ENCODE measurements at places on chromosomes 3 and 15.

GRCh38 chr3:139477710-139478640, 1.7 kb upstream of the RBP2 start:
- DNase-seq = no peak

DNA sequence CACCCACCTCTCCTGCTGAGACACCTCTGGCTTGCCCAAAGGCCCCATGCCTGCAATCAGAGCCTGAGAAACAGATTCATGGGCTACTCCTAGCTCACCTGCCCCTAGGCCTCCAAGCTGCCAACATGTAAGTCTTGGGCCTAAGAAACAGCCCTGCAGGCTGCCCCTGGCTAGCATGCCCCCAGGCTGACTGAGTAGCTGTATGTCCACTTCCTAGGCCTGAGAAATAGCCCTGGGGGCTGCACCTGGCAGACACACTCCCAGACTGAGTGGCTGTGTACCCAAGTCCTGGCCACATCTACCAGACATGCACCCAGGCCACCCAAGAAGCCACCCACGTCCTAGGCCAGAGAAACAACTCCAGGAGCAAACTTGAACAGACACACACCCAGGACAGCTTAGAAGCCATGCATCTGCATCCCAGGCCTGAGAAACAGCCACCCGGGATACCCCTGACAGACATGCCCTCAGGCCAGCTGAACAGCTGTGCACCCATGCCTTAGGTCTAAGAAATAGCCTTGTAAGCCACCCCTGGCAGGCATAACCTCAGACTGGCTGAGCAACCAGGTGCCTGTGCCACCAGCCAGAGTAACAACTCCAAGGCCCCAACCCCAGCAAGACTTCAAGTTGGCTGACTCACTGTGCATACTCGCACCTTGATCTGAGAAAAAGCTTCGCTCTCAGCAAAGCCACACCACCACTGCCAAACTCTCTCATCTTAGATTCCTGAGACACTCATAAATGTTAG, 12.0 kb upstream of the NRG4 start:
- DNase-seq = no peak

- no peak for DNase-seq
Observed at GRCh38 chr15:33955945-33956344, 12.4 kb upstream of the CHRM5 start.

DNA sequence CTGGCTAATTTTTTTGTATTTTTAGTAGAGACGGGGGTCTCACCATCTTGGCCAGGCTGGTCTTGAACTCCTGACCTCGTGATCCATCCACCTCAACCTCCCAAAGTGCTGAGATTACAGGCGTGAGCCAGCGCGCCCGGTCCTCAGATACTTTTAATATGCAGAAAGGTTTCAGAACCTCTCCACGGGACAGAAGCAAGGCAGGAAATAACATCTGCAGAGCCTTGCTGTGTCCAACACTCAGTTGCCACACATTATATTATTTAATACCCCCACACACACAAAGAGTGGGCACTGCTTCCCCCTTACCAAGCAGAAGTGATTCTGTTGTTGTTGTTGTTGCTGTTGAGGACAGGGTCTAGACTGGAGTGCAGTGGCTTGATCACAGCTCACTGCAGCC, 28.0 kb downstream of the OSBPL10 start:
- DNase-seq = no peak

- no peak for DNase-seq
Observed at GRCh38 chr15:34813446-34814190, 18.3 kb upstream of the ACTC1 start.

- no peak for DNase-seq
Observed at GRCh38 chr15:57278439-57278838, 97.9 kb upstream of the CGNL1 start.

GRCh38 chr3:186605561-186606545, 7.0 kb upstream of the AHSG start:
- no peak for DNase-seq

- DNase-seq = no peak
Observed at GRCh38 chr3:195731356-195731905, 10.7 kb downstream of the MUC20 start.

DNA sequence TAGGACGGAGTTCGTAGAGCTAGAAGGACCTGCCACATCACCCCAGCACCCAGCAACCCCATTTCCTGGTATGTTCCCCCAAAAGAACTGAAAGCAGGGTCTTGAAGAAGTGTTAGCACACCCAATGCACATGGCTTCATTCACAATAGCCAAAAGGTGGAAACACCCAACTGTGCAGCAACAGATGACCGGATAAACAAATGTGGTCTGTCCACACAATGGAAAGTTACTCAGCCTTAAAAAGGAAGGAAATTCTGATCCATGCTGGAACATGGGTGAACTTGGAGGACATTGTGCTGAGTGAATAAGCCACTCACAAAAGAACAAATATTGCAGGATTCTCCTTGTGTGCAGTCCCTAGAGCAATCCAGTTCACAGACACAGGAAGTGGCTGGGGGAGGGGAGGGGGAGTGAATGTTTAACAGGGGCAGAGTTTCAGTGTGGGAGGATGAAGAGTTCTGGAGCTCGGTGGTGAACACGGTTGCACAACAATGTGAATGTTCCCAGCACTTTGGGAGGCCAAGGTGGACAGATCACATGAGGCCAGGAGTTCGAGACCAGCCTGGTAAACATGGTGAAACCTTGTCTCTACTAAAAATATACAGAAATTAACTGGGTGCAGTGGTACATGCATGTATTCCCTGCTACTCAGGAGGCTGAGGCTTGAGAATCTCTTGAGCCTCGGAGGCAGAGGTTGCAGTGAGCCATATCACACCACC, 157.5 kb downstream of the NUP210 start:
- no peak for DNase-seq

GRCh38 chr3:66490214-66490613, 10.6 kb downstream of the LRIG1 start:
- DNase-seq = no peak

GRCh38 chr3:77835921-77836320, 796.0 kb downstream of the ROBO2 start:
- no peak for DNase-seq

DNA sequence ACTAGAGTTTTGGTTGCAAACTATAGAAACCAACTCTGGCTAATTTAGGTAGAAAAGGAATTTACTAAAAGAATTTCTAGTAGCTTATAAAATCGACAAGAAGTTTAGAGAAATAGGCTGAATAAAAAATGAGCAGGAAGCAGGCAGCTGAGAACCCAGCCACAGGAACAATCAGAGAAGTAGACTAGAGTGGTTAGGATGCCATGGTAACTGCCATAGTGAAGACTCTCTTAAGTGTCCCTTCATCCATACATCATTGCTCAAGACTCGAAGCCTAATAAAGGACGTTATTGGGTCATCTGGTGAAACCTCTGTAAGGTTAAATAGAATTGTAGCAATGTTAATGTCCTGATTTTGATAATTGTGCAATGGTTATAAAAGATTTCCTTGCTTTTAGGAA, 13.8 kb downstream of the AVEN start:
- no peak for DNase-seq

- DNase-seq = no peak
Observed at GRCh38 chr3:9117220-9117619, 132.2 kb downstream of the SRGAP3 start.

- no peak for DNase-seq
Observed at GRCh38 chr3:188486126-188486525, 332.2 kb downstream of the LPP start.

GRCh38 chr15:38620098-38620497, 55.5 kb upstream of the RASGRP1 start:
- DNase-seq = no peak

- no peak for DNase-seq
Observed at GRCh38 chr3:135896613-135897012, 68.9 kb upstream of the PPP2R3A start.

- DNase-seq = peak; percentile 31
Observed at GRCh38 chr3:69012800-69013252, 658 bp downstream of the EOGT start.

GRCh38 chr15:97733373-97733772, 227.1 kb upstream of the ARRDC4 start:
- DNase-seq = no peak

- no peak for DNase-seq
Observed at GRCh38 chr3:117510396-117510795, 800.8 kb downstream of the TUSC7 start.

DNA sequence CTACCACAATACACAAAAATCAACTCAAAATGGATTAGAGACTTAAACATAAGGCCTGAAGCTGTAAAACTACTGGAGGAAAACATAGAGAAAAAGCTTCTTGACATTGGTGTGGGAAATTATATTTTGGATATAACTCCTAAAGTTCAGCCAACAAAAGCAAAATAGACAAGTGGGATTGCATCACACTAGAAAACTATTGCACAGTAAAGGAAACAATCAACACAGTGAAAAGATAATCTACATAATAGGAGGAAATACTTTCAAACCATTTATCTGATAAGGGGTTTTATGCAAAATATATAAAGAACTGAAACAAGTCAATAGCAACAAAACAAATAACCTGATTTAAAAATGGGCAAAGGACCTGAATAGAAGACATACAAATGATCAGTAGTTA, 37.6 kb upstream of the TP63 start:
- DNase-seq = no peak

- DNase-seq = no peak
Observed at GRCh38 chr3:73687106-73688004, 62.6 kb upstream of the PDZRN3 start.

- no peak for DNase-seq
Observed at GRCh38 chr15:60967728-60968127, 261.4 kb downstream of the RORA start.

DNA sequence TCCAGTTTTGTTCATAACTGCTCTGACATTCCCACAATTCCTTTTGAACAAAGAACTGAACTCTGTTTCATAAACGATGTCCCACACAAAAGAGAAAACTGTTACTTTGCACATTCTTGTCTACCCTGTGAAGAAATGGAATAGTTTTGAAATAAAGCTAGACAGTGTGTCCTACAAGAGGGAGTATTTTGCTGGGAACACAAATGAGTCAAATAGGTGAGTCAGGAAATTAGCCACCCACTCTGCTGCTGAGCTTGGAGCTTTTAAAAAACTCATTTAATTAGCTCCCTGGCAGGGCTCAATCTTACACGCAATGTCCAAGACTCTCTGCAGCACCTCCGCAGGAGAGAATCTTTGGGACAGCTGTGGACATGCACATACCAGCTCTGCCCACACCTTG, 193.4 kb downstream of the SLC9A9 start:
- DNase-seq = no peak

GRCh38 chr3:37882711-37883110, 21.0 kb downstream of the CTDSPL start:
- no peak for DNase-seq

Data from activated T-cell treated with anti-CD3 and anti-CD28 coated beads for 48 hours (primary cell).